Esophagus mucosa (tissue), 1 donor: ENCODE measurements at places on chromosomes 4 and X. TPM values are rescaled to one million over a fixed set of nuclear protein-coding genes. Genes with fewer than 3 reads are reported as not detected.

The PRDM8 gene
- 0.40 TPM for total RNA-seq

The S100P gene
- total RNA-seq = 1,144 TPM

The PDZD4 gene
- 0.68 TPM for total RNA-seq

The RPS6KA6 gene
- 0.96 TPM for total RNA-seq

The SYP gene
- 0.36 TPM for total RNA-seq

The PASD1 gene
- total RNA-seq = not detected
